ENCODE measurements at places on chromosomes 4 and X.

- no peak for DNase-seq
Measured at GRCh38 chr4:175034007-175034406, 115.8 kb downstream of the ADAM29 start.

DNA sequence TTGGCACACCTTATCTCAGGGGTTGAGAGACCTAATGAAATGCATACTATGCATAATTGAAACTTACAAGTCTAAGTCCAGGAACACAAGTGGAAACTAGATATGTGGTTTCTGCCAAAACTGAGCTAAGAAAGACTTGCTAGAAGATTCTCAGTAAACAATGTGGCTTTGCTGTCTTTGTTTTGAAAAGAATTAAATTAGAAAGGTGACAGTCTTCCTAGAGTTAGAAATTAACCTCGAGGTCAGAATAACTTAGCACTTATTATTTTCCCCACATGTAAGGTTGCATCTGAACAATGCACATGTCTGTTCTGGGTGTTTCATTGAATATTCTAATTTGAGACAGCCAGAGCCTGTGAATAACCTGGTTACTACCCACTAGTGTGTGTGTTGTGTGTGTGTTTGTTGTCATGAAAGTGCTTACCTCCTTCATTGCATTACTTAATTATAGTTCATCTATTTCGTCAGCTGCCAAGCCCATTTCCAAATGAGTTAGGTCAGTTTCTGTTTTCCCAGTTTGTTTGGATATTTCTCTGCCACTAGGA lies 1.5 kb downstream of the EREG start:
- DNase-seq = no peak

- DNase-seq = no peak
Measured at GRCh38 chr4:185334326-185334725, 61.4 kb downstream of the LRP2BP start.

- no peak for DNase-seq
Measured at GRCh38 chr4:122855353-122855890, 28.8 kb downstream of the FGF2 start.
